ENCODE measurements at places on chromosomes 2 and 18.

DNA sequence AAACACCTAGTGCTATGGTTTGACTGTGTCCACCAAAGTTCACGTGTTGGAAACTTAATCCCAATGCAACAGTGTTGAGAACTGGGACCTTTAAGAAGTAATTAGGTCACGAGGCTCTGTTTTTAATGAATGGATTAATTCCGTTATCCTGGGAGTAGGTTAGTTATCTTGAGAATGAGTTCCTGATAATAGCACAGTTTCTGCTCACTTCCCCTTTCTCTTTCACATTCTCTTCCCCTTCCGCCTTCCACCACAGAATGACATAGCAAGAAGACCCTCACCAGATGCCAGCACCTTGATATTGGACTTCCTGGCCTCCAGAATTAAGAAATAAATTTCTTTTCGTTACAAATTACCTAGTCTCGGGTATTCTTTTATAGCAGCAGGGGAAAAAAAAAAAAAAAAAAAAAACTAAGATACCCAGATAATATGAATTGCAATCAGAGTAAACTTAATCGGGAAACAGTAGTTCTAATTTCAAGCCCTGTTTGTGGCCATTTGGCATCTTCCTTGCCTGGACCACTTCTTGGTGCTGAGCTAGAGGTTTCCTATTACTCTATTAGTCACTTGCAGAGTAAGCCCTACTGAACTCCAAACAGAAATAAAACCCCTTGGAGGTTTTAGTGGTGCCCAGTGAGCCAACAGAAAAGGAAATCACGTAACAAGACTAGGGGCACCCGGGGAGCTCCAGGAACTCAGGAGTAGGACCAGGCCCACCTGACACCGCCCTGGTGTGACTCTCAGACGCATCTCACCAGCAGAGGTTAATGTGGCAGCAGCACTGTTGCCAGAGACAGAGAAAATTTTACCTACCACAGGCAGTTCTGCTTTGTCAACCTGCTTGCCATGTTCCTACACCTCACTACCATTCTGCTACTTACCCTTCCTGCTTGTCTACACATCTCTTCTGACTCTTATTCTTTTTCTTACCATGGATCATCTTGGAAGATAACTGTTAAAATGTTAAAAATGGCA is 147.6 kb upstream of the CAB39 start:
- DNase-seq, result no peak

DNA sequence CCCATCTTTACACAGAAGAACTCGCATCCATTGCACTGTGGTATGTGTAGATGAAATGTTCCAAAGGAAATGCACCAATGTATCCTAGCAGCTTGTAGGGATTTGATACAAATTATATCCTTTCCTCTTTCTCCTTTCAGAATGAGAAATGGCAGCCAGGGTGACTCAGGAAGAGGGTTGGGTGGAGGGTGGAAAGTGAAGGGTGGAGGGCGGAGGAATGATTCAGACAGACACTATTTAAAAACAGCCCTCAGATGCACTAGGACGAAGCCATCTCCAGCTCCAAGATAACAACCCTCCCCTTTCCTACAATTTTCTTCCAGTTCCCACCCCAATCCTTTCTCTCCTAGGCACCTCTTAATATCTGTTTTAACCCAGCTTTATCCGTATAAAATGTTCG is 96.2 kb upstream of the STK39 start:
- DNase-seq, result no peak

- DNase-seq, result no peak
Observed at GRCh38 chr2:54629914-54630857, 93.3 kb upstream of the EML6 start.

- DNase-seq, result no peak
Observed at GRCh38 chr2:8586457-8587051, 95.3 kb upstream of the ID2 start.

GRCh38 chr18:57585421-57585820 is 1.1 kb downstream of the FECH start:
- DNase-seq, result no peak

GRCh38 chr2:9618410-9618809 is 12.4 kb downstream of the YWHAQ start:
- DNase-seq, result peak; percentile 52

DNA sequence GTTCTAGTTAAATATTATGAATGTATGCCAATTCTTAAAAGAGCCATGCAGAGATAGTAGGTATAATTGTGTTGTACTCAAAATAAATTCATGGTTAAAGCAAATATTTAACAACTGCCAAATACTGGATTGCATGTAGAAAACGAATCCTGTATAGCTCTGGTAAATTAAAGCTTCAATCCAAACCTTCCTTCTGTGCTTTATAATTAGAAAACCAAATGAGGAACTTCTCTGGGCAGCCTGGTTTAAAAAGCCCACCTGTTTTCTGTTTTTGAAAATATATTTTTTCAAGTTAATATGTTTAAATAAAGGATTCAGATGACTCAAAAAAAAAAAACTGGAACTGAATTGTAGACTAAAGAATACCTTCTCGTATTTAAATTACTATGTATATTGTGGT is 48.3 kb upstream of the ITGA4 start:
- DNase-seq, result no peak

- no peak for DNase-seq
Observed at GRCh38 chr18:8707556-8708300, 2.4 kb downstream of the MTCL1 start.

- DNase-seq, result peak; percentile 79
Observed at GRCh38 chr2:111121828-111122630, 1.3 kb downstream of the BCL2L11 start.

- DNase-seq, result no peak
Observed at GRCh38 chr18:3340682-3341097, 78.8 kb downstream of the MYL12B start.

GRCh38 chr18:1652018-1652417 is 747.3 kb downstream of the ADCYAP1 start:
- no peak for DNase-seq

DNA sequence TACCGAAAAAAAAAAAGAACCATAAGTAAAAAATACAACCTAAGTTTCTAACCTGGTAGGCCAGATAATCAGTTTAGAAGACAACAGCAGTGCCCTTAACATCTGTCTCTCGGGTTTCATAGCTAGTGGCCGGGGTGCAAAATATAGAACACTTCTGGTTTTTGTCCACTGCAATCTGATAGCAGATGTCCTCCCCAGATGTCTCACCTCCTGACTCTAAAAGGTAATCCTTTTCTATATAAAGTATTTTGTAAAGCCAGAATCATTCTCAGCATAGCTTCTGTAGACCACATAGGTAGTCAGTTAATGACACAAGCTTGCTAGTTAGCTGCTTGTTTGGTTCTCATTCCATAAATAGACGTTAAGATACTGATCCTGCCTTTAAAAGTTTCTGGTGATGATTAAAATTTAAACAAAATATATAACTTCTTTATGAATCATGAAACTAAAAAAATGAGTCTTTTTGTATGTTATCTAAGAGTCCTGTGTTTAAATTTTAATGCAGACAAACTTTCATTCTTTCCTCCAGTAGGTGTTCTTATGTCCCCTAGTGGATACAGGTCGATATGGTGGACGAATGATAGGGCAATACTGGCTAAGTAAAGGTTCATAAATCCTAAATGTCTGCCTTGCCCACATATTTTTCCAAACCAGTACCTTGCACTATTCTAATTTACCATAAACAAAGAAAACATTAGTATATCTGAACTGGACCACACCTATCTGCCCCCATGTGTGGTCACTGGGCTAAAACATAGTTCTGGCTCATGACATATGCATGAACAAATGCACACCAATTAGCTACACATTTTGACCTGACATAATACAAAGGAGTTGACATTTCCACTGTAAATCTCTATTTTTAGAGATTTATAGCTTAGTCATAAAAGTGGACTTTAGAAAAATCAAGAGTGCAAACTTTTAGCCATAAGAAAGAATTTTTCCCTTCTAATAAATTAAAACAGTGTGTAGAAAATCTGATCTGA is 171.0 kb downstream of the SRBD1 start:
- DNase-seq, result no peak

DNA sequence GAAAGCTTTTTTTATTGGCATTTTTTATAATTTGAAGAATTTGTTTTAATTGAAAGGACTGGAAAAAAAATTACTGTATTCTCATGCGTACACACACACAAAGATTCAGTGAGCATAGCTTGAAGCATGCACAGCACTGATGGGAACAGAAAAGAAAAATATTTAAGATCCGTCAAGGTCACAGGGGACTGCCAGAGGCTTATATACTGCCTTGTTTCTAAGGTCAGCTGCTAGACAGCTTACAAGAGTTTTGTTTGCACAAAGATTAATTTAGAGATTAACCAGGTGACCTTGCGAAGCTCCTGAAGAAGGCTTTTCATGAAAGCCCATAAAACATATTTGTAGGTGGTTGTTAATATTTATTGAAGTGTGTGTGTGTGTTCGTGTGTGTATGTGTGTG is 396.3 kb downstream of the TRIB2 start:
- no peak for DNase-seq

- no peak for DNase-seq
Observed at GRCh38 chr2:197369933-197370320, 59.3 kb upstream of the ANKRD44 start.

GRCh38 chr2:196719110-196719872 is 79.8 kb downstream of the CCDC150 start:
- no peak for DNase-seq

- no peak for DNase-seq
Observed at GRCh38 chr18:1627494-1627893, 722.8 kb downstream of the ADCYAP1 start.

Data from CD4-positive, alpha-beta T cell treated with Interleukin-2 at 100 ng/mL for 4 hours (primary cell).